Activated B cell treated with CpG ODN at 0.5 μM for 24 hours (primary cell): ENCODE measurements at places on chromosomes 1 and 21.

- DNase-seq, result no peak
- peaks cover 2% of the 10 kb centered on the region for H3K4me1 ChIP-seq
- no peaks in the 10 kb centered on the region for H3K36me3 ChIP-seq
Measured at GRCh38 chr1:160162931-160163330, 11.5 kb downstream of the ATP1A4 start.

GRCh38 chr1:230031131-230031530, 35.9 kb upstream of the GALNT2 start:
- peaks cover 2% of the 10 kb centered on the region for H3K36me3 ChIP-seq
- H3K27ac ChIP-seq, result no peak overlapping the region
- DNase-seq, result no peak

DNA sequence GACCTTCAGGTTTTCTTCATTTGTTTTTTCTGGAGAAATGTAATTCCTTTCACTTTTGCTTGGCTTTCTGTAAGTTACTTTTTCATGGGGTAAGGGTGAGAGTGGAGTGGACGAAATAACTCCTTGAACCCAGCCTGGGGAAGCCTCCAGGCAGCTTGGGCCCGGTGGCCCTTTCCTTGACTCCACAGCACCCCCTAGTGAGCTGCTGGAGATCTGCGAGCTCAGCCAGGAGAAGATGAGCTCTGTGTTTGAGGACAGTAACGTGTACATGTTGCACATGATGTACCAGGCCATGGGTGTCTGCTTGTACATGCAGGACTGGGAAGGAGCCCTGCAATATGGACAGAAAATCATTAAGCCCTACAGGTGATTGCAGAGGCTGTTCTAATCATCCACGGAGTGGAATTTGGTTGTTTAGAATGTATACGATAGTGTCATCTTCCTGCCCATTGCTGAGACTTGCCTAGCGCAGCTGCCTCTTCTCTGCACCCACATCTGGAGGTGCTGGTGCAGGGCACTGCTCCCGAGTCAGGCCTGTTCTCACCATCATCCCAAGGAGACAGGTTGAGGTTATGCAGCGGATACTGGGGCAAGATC, 51.0 kb downstream of the SMYD2 start:
- peak; percentile 22 for DNase-seq
- H3K27ac ChIP-seq, result no peak overlapping the region
- H3K4me1 ChIP-seq, result peaks cover 5% of the 10 kb centered on the region

GRCh38 chr1:94044290-94044790, 76.6 kb downstream of the ABCA4 start:
- no peak overlapping the region for H3K27ac ChIP-seq
- H3K36me3 ChIP-seq, result no peaks in the 10 kb centered on the region
- no peak for DNase-seq
- peaks cover 28% of the 10 kb centered on the region for H3K27me3 ChIP-seq
- peaks cover 9% of the 10 kb centered on the region for H3K4me1 ChIP-seq
- no peak overlapping the region for H3K4me3 ChIP-seq
